ENCODE measurements at places on chromosomes 1 and 21.
A peak's percentile ranks its signal among the peaks of the same experiment; 100 is the strongest.

DNA sequence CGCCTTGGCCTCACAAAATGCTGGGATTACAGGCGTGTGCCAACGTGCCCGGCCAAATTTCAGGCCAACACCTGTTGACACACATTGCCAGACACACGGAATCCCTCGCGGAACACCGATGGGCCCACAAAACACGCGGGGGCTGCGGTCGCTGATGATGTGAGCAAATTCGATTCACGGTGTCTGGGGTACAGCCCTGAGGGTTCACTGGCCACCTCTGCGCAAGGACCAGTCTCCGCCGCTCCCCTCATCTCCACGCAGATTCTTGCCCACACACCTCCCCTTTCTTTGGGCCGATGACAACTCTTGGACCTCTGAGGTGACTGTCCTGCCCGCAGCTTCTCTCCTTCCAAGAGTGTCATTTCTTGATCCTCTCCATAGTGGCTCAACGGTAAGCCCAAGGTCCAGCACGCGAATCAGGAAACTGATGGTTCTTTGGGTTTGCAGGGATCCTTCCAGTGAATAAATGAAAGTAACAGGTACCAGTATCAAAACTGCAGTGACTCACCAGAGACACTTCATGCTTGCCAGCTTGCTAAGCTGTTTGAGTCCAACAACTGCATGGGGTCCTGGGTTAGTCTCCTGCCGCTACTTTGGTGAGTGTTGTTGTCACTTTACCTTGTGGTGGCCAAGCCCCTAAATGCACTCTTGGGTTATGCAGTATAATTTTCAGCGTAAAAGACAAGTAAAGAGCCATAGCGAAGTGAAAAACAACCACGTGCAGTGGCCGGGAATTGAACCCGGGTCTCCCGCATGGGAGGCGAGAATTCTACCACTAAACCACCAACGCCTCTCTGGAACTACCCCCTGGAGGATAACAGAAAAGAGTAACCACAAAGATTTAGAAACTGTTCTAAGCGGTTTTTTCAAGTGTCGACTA lies 11.0 kb upstream of the RNU1-3 start:
- DNase-seq = peak; percentile 91

DNA sequence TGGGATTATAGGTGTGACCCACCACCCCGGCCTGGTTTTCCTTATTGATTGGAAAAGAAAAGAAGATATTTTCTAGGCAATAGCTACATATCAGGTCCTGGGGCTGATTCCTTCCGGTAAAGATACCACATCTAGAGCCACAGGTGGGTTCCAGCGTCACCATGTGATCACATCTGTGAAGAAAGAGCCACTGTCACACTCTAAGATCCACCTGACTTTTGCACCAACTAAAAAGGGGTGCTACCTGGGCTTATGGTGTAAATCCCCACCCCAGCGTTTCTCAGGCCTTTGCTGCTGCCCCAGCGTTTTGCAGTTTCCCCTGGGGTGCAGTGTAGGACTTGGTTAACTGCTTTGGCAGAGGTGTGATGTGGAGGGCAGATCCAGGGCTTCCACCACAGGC lies 22.3 kb upstream of the PDE9A start:
- no peak for DNase-seq

GRCh38 chr1:224406216-224406615 lies 28.4 kb downstream of the WDR26 start:
- DNase-seq = no peak

DNA sequence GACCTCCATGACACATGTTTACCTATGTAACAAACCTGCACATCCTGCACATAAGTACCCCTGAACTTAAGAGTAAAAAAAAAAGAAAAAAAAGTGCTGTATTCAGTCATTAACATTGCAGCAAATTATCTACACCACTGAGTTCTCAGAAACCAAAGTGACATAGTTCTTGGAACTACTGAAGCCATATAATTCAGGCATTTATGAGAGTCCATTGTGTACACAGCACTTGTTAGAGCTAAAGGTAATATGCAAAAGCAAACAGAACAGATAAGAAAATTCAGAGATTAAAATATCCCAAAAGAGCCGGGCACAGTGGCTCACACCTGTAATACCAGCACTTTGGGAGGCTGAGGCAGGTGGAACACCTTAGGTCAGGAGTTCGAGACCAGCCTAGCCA lies 38.0 kb downstream of the F5 start:
- no peak for DNase-seq

- DNase-seq = no peak
Observed at GRCh38 chr1:172585861-172586260, 52.9 kb downstream of the SUCO start.

- DNase-seq = no peak
Observed at GRCh38 chr1:53574621-53575020, 115.4 kb downstream of the DMRTB1 start.

GRCh38 chr1:184315254-184315653 lies 71.6 kb upstream of the C1orf21 start:
- no peak for DNase-seq

DNA sequence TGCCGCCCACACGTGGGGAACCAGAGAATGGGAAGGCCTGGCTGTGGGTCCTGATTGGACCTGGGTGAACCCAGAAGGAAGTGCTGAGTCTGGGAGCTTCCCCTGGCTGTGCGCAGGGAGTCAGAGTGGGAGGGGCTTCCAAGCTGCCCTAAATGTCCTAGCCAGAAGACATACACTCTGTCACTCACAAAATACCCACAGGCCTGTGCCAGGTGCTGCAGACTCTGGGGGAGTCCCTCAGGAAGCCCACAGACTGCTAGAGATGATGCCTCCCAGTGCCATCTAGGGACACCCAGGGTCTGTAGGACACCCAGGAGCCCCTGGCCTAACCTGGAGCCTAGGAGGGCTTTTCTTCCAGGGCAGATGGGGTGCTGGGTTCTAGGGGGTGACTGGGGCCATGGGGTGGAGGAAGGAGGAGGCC lies 33.7 kb upstream of the LRP8 start:
- no peak for DNase-seq

GRCh38 chr1:194705123-194705854 lies 1518.9 kb upstream of the B3GALT2 start:
- DNase-seq = no peak

GRCh38 chr1:85200463-85201339 lies at the start of gene SYDE2:
SYDE2 (minus strand) TSS chr1:85201016; CDS start chr1:85200996, 20 bp downstream.
- DNase-seq = peak; percentile 67

DNA sequence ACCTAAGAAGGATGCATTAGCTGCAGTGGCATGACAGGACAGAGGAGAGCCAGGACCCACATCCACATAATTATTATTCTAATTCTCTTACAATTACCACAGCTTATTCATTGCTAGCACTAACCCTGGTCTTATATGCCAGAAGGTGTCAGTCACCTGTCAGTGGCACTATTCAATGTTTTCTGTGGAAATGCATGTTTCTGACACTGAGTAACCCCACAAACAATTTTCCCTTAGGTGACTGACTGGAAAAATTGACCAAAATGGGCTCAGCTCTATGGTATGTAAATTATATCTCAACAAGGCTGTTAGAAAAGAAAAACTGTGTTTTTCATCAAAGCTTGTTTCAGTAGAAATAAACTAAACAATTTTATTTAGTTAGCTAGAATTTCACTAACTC lies 117.9 kb upstream of the KRTAP19-8 start:
- DNase-seq = no peak

GRCh38 chr1:20426923-20427322 lies 59.1 kb downstream of the CAMK2N1 start:
- DNase-seq = no peak

DNA sequence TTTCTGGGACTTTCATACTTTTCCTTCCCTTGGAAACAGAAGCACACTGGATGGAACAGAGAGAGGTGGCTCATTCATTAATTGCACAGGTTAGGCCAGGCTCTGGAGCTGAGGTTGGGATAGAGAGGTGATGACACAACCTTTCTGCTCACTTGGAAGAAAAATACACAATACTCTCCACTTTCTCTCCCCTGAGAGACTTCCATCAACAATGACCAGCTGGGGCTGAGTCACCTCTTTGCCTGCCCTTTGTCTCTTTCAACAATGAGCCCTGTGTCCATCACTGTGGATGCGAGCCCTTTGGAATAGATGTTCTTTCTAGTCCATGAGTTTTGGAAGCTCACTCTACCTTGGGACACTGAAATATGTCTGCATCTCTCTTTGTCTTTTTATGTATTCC lies 43.1 kb downstream of the ATP2B4 start:
- DNase-seq = no peak

- no peak for DNase-seq
Observed at GRCh38 chr1:116971258-116971860, 30.2 kb upstream of the CD101 start.

DNA sequence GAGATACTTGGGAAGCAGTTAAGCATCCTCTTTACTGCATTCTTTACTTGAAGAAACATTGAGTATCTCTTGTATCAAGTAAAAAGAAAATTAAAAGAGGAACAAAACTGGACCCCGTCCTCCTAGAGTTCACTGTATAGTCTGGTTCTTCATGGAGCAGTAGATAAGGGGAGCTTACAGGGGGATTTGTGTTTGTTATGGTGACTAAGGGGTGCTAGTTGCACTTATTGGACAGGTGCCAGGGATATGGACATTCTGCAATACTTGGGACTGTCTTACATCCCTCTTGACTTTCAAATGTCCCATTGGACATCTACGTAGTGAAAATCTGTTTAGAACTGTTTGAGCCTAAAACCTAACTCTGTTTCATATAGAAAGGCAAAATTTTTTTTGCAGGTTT lies 67.2 kb downstream of the ALG14 start:
- DNase-seq = no peak

GRCh38 chr1:23159963-23160877 lies 8.4 kb downstream of the LUZP1 start:
- no peak for DNase-seq

DNA sequence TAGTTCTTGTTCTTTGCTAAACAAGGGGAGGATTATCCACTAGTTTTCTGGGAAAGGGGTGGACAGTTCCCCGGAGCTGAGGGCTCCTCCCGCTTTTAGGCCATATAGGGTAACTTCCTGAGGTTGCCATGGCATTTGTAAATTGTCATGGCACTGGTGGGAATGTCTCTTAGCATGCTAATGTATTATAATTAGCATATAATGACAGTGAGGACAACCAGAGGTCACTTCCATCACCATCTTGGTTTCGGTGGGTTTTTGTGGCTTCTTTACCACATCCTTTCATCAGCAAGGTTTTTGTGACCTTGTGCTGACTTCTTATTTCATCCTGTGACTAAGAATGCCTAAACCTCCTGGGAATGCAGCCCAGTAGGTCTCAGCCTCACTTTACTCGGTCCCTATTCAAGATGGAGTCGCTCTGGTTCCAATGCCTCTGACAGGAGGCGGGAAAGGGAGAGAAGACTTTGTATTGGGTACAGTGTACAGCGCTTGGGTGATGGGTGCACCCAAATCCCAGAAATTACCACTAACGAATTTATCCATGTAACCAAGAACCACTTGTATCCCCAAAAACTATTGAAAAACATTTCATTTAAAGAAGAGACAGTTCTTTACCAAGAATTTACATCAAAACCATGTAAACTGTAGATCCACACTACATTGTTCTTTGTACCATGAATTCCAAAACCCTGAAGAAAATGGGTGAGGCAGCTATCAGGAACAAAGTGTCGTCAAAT lies 8.7 kb upstream of the SLC2A5 start:
- DNase-seq = no peak

DNA sequence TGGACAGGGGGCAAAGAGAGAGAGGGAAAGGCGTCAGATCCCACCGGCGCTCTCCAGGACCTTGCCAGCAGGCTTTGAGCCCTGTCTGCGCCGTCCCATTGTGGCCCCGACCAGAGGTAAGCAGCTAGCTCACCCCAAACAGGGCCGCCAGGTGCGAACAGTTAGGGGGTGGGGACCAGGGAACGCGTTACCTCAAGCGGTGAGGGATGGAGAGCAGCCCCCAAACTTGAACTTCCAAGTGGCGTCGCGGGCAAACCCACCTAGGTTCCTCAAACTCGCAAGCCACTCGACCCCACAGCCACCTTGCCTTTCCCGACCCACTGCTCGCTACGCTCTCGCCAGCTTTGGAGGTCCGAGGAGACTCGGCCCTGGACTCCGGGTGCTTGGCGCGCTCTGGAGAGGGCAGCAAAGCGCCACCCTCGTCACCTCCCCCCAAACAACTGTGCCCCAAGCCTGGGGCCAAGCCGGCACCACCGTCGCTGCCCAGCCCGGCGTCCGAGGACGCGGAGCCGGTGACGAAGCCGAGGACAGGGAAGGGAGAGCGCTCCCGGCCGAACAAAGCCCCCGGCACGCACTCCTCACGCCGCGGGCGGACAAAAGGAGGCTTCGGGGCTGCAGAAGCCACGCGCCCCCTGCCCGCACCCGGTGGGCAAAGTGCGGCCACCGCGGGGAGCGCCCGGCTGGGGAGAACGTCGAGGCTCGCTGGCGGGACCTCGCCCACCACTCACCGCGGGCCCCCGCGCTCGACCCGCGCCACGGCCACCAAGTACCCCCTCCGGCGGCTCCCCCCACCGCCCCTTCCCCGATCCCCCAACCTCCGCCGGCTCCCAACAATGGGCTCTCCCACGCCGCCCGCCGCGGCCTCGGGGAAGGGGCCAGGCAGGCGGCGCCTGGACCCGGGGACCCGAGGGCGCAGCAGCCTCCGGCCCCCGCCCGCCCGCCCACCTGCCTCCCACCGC lies 976 bp downstream of the SSBP3 start:
- no peak for DNase-seq

- no peak for DNase-seq
Observed at GRCh38 chr1:89146721-89147120, 20.8 kb upstream of the GBP2 start.

DNA sequence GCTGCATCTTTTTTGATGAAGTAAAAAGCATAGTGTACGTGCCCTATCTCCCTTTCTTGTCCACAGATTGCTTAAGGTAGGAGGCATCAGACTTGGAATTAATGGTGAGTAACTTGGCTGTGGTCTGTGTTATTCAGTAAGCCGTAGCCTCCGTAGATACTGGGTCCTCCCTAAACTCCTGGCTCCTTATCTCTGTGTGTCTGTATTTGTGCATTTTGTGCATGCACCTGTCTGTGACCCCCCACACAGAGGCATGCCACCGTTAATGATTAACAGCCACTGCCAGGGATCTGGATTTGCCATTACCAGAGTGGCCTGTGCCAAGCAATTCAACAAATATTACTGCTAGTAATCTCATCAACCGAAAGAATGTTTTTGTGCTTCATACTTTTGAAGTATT lies 31.9 kb downstream of the MAP3K21 start:
- DNase-seq = no peak

- no peak for DNase-seq
Observed at GRCh38 chr1:24683713-24684162, 40.6 kb downstream of the SRRM1 start.

DNA sequence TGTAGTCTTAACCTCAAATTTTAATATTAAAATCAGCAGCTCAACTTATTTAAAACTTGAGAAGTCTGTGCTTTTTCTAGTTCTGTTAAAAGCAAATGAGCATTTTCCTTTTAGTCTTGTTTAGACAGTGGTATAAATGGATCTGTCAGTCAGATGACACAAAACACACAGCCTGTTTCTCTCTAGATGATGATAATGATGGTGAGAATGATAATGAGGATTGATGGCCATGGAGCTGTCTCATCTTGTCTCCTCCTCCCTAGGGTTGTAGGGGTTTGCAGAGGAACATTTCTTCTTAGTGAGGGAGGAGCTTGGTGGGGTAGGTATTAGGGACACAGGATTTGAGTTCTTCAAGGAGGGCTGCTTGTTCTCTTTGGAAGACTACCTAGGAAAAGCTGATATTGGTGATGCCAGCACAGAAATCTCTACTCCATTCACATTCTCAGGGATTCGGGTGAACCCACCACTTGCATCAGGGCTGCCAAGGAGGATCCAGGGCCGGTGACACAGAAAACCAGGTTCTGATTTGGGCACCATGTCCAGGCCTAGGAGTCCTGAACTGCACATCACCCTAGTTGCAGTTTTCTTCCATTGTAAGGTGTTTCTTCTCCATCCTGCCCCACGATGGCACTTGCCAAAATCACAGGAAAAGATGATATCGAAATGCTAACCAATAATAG lies 147.6 kb downstream of the RHOU start:
- no peak for DNase-seq

Data from Jurkat, Clone E6-1 (cell line).